ENCODE measurements at places on chromosomes 7 and 10. TPM values are rescaled to one million over a fixed set of nuclear protein-coding genes. Genes with fewer than 3 reads are reported as not detected.

Gene STOX1
- total RNA-seq = 0.09 TPM

Gene ITIH2
- total RNA-seq = not detected

Gene FBXL13
- 3.4 TPM for total RNA-seq

Gene STEAP1
- 83.4 TPM for total RNA-seq

Gene ITPRIP
- total RNA-seq = 15.7 TPM
